ENCODE measurements at places on chromosomes 1 and 21.

- no peak for DNase-seq
Observed at GRCh38 chr1:56452027-56453011, 127.0 kb downstream of the PLPP3 start.

DNA sequence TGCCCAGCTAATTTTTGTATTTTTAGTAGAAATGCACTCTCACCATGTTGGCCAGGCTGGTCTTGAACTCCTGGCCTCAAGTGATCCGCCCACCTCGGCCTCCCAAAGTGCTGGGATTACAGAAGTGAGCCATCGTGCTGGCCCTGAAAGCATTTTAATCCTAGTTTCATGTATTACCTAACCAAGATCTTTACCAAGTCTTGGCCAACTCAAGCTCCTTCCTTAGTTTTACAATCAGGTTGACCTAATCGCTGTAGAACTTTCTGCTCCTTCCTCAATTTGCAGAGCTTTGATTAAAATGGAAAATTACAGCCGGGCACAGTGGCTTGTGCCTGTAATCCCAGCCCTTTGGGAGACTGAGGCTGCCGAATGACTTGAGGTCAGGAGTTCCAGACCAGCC, 3.2 kb upstream of the TMEM63A start:
- DNase-seq = no peak

DNA sequence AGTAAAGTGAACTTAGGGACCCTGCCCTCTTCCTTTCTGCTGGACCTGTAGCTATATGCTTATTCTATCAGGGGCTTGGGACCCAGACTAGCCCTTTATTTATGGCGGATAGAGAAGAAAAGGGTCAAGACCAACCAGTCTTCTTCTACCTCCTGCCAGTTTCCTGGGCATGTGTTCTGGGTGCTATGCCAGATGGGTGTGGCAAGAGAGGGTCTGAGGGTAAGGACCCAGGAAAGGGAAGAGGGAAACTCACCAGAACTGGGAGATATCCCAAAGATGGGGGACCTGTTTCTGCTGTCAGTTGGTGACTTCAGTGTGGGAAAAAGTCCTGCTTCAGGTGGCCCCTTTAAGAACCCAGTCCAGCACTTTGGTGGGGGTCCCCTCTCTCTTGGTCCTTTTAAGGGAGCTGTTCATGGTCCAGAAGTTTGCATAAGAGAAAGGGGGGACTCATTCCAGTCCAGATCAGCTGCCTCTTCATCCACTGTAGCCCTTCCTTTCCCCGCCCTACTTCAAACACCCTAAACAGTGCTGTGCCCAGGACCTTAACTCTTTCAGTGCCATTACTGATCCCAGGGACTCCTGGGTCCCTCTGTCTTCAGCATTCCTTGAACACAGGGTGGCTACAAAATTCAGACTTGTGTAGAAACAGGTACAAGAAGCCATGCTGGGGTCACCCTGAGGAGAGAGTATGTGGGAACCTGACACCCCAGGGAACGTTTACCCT, 18.4 kb downstream of the SSR2 start:
- DNase-seq = no peak

GRCh38 chr1:24795236-24795635, 50.0 kb downstream of the CLIC4 start:
- DNase-seq = no peak

- DNase-seq = no peak
Observed at GRCh38 chr21:45499201-45499750, 43.0 kb downstream of the SLC19A1 start.

GRCh38 chr1:202531472-202531811, 178.8 kb downstream of the SYT2 start:
- DNase-seq = no peak

- DNase-seq = no peak
Observed at GRCh38 chr21:43691086-43691795, 27.7 kb upstream of the PDXK start.

DNA sequence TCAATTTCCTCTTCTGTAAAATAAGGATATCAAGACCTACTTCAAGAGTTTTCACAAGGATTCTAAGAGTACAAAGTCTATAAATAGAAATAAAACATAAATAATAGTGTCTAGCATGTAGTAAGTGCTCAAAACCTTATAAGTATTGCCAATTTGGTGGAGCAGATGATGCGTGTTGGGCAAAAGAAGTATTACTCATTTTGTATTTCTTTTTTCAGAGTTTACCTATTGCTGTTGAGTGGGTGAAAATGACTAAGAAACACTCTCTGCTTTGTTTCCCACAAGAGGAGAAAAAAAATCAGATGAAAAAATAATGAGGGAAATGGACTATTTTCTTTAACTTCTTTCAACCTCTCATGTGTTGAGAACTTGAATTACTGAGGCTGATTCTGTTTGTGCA, 103.3 kb upstream of the KCNK2 start:
- DNase-seq = no peak

GRCh38 chr1:229022595-229023333, 248.1 kb upstream of the RAB4A start:
- no peak for DNase-seq

GRCh38 chr1:161260376-161261260, 2.1 kb downstream of the PCP4L1 start:
- no peak for DNase-seq

- DNase-seq = no peak
Observed at GRCh38 chr1:204692325-204692840, 6.8 kb upstream of the LRRN2 start.

DNA sequence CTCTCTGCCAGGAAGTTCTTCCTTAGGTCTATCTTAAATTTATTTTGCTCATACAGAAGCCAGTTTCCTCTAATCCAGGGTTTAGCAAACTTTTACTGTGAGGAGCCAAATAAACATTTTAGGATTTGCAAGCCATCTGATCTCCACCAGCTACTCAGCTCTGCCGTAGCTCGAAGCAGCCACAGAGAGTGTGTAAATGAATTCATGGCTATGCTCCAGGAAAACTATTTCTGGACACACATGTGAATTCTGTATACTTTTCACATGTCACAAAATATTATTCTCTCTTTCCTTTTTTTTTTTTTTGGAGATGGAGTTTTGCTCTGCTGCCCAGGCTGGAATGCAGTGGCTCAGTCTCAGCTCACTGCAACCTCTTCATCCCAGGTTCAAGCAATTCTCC, 13.4 kb upstream of the AGTRAP start:
- no peak for DNase-seq

DNA sequence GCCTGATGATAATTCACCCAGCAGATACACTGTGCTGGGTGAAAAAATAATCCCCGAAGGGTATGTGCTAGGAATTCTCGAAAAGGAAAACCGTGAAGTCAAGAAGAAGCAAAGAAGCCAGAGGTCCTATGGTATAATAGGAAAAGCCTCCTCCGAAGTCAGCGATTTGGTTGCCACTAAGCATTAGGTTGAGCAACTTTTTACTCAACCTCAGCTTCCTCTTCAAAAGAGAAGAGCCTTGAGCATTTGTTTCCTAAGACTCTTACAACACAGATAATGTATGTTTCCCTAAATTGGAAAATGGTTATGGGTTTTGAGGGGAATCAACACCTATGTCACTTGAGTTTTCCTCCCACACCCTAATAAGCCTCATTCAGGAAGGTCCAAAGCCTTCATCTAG, 21.3 kb upstream of the MNDA start:
- no peak for DNase-seq

DNA sequence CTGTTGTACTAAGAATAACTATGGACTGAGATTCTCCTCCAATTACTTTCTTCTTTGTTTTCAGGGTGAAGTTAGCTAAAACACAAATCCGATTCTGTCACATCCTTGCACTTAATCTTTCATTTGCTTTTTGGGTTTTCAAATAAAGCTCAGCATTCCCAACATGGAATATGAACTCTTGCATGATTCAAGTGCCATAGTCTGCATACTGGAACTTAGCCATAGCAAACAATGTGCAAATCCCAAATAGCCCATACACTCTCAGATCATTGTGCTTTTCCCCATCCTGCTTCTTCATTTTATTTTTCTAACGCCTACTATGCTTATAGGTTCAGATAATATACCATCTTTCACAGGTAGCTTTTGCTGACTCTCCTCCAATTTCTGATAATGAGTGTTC, 455.8 kb upstream of the PRMT6 start:
- DNase-seq = no peak

DNA sequence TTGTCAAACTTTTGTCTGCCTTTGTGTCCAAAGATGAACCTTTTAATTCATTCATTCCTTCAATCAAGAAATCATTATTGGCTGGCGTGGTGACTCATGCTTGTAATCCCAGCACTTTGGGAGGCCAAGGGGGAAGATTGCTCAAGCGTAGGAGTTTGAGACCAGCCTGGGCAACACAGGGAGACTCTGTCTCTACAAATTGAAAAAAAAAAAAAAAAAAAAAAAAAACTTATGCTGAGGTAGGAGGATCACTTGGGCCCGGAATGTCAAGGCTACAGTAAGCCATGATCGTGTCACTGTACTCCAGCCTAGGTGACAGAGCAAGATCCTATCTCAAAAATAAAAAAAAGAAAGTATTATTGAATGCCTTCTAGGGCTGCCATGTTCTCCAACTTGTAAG, 51.3 kb upstream of the CXADR start:
- DNase-seq = no peak

Data from NCI-H2081 (cell line).